GDM1 (cell line): ENCODE measurements at places on chromosomes 11 and 22.

GRCh38 chr11:69135420-69136363 is 20.0 kb upstream of the SMIM38 start:
- no peak for DNase-seq

DNA sequence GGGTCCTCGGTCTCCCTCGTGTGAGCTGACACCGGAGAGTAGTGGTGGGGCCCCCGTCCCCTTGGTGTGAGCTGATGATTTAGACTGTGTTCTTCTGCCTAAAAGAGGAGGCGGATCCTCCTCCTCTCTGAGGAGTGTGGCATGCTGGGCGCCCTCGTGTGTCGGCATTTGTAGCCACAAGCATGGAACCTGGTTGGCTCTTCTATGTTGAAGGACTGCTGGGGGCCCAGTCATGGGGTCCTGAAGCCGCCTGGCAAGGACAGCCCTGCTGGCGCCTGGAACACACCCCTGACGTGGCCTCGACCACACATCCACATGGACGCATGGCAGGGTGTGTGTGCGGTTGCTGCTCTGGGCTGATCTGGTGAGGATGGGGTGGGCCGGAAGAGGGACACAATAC is 50.2 kb downstream of the AP2A2 start:
- peak; percentile 29 for DNase-seq

DNA sequence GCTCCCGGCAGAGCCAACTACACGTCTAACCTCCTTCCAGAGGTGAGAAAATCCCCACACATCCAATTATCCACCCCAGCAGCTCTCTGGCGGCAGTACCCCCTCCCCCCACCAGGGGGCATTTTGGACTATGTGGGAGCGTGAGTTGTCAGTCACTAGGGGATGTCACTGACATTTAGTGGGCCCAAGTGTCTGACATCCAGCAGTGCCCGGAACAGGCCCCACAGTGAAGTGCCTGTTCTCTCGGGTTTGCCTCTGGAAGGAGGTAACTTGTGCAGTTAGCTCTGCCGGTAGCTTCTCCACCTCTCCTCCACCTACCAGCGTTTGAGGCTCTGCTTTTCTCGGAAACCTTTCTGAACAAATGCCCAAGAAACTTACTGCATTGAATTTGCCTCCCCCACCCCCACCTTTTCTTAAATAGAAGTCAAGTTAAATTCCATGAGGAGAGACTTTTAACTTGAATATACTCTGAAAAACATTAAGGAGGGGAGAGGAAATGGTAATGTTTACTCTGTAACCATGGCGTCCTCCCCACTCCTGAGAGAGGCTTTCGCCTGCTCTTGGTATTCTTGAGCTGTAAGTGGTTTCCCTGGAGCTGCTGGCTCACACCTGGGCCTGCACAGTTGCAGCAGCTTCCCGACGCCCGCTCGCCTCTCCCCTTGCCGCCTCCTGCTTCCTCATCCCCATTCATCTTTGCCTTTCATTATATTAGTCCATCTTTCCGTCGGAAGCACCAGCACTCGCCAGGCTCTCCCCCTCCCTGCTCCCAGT is 112.8 kb downstream of the WNT7B start:
- DNase-seq = peak; percentile 45

DNA sequence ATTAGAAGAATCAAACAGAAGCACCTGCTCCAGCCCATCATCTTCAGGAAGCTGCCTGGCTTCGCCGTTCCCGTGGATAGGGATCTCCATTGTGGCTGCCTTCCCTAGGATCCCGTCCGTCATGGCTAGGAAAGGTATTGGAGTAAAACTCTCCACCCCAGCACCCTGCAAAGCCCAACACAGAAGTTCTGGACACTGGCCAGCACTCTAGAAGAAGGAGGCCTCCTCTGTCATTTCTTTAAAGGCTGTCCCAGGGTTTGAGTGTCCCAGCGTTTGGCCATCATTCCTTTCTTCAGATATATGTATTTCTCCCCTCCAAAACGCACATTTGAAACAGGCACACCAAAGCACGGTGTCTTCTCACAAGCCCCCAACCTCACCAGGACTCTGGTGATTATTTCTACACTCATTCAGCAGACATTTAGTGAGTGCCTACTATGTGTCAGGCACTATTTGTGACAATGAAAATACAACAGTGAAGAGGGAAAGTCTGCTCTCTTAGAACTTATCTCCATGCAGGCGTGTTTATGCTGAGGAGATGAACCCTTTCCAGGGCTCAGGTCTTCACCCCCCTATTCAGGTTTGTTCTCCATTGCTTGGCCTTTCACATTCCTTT is 724 bp downstream of the ARFIP2 start:
- DNase-seq = no peak

- no peak for DNase-seq
Measured at GRCh38 chr22:37508431-37508992, 10.7 kb downstream of the CARD10 start.
